ENCODE measurements at places on chromosomes 5 and 9.

DNA sequence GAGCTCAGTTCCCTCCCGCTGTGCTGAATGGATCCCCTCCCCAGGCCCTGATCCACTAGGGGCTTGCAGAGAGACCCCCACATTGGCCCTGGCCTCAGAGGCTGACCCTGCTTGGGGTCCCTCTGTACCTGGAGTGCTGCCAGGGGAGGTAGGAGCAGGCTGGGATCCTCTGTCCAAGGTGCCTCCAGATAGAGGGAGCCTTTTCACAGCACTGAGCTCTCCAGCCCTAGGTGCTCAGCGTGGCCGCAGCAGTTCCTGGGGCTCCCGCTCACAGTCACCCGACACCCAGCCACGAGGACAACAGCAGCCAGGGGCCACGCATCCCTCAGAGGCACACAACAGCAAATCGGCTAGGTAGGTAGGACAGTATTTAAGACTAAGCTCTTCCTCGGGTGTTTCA lies 62.2 kb upstream of the IRX2 start:
- no peak for DNase-seq

DNA sequence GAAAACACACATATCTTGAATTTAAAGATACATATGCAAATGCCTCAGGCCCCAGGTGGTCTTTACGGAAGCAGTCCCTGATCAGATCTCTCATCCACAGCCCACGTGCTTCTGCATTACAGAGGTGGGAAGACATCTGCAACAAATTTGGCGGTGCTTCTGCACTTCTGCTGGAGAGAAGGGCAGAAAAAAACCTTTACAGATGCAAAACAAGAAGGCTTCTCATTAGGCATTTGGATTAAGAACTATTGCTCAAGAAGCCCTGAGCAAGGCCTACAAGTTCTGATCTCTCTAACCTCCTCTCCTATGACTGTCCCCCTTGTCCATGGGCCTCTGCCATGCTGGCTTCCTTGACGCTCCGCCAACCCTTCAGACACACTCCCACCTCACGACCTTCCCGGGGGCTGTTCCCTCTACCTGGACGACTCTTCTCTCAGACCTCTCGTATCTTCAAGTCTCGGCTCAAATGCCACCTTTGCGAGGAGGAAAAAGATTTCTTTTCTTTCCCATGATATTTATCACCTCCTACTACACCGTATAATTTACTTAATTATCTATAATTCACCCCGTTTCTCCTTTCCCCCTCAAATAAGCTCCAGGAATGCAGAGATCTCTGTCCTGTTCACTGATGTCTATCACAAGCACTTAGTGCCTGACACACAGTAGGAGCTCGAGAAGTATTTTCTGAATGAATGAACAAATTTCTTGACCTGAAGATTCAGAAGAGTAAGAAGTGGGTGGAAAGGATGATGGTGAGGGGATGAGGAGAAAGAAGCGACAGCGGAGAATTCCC lies 1.1 kb downstream of the MTMR12 start:
- DNase-seq, result peak; percentile 74

DNA sequence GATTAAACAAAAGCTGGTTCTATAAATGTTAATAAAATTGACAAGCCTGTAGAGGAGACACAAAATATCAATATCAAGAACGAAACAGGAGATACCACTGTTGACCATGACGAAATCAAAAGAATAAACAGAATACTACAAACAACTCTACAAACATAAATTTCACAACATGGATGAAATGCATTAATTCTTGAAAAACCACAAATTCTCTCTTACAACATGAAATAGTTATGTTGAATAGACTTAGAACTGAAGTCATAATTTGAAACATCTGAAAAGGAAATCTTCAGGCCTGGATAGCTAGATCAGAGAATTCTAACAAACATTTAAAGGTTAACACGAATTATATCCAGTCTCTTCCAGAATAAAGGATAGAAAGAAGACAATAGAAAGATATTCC lies 6.9 kb upstream of the SPATA31C1 start:
- no peak for DNase-seq

- no peak for DNase-seq
These were observed 620.2 kb upstream of the DMAC1 start for GRCh38 chr9:8419596-8420275.

- DNase-seq, result peak; percentile 62
These were observed 732 bp upstream of the SMIM15 start for GRCh38 chr5:61162832-61163567.

DNA sequence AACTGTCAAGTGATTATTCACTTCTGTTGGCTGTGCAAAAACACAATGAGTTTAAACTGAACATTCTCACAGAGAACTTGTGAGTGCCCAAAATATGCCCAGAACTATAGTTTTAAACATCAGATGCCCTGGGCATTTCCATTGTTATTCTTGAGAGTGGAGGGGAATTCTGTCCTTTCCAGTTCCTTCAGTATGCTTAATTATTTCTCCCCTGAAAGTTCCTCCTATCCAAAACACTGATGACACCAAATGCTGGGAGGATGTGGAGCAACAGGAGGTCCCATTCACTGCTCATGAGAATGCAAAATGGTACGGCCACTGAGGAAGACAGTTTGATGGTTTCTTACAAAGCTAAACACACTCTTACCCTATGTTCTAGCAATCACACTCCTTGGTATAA lies 55.5 kb downstream of the ROR2 start:
- DNase-seq, result no peak

GRCh38 chr5:127936439-127936972 lies 147.1 kb upstream of the SLC12A2 start:
- DNase-seq, result no peak

DNA sequence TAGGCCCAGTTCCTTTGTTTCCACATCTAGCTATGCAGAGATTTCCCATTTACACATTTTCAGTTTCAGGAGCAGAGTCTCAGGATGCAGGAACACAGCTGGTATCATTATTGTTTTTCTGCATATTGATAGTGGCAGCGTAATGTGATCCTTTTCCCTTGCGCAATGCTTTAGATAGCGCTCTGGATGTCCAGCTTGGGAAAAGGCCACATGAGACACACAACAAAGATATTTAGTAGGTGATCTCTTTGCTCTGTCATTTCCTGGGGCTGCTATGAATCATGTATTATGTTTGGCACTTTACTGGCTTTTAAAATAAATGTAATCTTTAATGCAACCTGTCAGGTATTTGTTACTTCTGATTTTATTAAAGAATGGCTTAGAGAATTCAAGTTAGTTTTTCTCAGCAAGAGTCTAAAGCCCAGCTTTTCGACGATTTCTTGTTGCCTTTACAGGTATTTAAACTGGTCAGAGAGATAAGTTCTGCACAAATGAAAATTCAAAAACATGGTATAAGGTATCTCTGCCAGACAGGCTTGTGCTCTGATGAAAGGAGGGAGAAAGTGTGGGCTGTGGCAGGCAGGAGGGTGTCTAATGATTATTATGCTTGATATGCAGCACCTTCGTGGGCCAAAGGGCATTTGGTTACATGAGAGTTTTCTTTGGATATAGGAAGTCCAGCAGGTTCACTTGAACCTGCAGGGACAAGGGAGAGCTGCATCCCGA lies 42.2 kb downstream of the PTTG1 start:
- no peak for DNase-seq

GRCh38 chr5:32346869-32347268 lies 34.1 kb upstream of the MTMR12 start:
- DNase-seq, result peak; percentile 32

GRCh38 chr9:6552498-6553121 lies 92.9 kb downstream of the GLDC start:
- DNase-seq, result no peak

DNA sequence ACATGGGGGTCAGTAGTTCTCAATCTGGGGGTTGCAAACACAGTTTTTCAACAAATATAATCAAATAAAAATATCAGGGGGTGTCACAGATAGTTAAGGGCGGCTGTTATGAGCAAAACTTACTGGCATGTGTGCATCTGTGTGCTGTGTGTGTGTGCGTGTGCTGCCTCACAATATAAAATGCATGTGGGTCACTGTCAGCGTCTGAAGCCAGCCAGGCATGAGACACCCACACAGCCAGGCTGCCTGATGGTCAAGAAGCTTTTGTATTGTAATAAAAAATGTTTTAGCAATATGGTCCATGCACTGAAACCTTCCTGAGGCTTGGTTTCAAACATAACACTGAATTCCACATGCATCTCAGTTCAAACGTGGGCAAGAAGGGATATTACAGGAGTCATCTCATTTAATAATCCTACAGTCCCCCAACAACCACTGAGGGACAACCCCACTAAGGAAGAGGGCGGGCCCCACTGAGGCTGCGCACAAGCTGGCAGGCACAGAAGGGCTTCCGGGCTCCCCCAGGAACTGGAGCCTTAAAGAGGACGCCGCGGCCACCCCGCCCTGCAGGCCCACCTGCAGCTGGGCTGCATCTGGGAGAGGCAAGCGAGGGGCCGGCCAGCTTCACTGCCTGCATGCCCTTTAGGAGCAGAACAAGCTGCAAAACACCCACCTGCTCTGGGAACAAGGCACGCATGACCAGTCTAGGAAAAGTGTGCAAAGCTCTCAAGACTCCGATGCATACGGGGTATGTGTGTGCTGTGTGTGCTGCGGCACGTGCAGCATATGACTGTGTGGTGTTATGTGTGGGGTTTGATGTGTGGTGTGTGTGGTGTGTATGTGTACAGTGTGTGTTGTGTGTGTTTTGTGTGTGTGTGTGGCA lies 14.1 kb downstream of the SEMA4D start:
- no peak for DNase-seq

DNA sequence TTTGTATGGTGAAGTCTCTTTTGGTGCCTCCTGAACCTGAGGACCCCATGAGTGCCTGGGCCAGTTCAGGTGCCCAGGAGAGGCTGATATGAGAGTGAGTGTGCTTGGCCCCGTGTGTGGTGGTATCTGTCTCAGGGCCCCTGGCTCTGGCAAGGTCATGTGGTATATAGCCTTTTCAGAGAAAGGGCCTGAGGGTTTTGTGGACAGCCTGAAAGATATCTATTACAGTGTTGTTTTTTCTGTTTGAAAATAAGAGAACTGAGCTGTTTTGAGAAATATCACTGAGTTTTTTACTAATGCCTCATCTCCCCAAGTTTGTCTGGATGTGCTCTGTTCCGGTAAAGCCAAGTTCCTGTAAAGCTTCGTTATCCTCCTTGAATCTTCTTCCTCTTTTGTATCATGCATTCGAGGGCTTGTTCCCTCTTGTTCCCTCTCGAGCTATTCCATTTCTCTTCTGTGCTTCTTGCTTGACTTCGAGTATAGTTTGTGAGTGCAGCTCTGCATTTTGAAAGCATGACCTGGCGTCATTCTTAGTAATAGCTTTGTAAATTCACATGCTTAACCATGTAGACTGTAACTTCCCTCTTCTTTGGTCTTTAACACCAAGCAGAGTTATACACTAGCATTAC lies 122.3 kb downstream of the MAST4 start:
- DNase-seq, result no peak

GRCh38 chr5:124176692-124177091 lies 569.7 kb downstream of the ZNF608 start:
- DNase-seq, result peak; percentile 31

- DNase-seq, result no peak
These were observed 143.8 kb upstream of the CCDC152 start for GRCh38 chr5:42612750-42613366.

GRCh38 chr5:154753792-154754191 lies 1.4 kb upstream of the LARP1 start:
- DNase-seq, result peak; percentile 45

DNA sequence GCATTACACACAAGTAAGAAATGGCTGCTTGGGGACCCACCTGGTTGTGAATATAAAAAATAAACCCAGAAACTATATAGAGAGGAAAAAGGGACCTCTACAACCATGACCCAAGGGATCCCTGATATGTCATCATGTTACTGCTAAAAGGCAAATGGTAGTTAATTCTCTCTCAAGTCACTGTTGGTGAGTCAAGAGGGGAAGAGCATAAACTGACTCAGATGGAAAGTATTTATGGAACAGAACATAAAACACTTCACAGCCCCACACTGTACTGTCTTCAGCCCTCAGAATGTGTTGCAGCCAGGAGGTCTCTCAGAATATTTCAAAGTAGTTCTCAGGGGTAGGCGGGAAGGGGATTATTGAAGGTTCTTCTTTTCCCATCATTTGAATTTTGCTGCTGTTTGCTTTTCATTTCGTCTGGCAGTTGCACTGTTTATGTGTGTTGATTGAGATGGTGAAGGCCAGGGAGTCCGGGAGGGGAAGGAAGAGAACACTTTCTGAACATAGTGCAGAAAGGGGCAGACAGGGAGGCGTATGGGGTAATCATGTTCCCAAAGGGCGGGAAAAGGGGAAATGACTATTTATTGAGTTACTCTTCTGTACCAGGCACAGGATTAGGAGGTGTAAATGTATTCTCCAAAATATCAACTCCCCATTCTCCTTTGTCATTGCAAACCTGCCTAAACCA lies 85.5 kb downstream of the TEK start:
- DNase-seq, result peak; percentile 43

DNA sequence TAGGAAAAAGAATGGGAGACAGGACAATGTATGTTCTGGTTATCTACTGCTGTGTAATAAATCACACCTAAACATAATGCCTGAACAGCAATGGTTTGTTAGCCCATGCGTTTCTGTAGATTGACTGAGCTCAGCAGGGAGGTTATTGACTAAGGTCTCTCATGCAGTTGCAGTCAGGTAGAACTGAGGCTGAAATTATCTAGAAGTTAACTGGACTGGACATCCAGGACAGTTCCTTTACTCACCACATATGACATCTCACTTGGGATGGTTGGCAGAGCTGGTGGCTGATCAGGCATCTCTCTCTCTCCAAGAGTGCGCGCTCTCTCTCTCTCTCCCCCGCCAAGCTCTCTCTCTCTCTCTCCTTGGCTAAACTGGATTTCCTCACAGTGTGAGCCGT lies 8.9 kb upstream of the FOXB2 start:
- no peak for DNase-seq

DNA sequence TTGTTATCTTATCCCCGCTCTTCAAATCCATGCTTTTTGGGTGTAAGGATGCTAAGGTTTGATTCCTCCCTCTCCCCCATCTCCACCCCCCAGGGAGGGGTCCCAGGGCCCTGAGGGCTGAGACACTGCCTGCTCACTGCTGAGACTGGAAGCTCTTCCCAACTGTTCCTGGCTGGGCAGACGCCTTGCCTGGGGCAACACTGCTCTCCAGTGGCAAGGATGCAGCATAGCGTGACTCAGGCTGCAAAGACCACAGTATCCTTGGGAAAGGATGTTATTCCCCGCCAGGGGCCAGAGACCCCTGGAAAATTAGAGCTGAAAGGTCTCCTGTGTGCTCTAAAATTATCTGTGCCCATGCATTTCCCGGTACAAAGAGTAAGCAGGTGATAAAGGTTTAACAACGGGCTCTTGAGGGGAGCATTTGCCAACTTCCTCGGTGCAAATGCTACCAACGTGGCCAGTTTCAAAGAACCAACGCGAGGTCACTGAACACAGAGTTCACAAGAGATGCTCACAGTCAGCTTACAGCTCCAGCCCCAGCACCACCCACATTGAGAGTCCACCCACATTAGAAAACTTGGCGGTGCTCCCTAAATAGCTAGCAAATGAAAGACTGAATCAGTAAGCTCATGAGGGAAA lies 271.9 kb downstream of the NSG2 start:
- peak; percentile 83 for DNase-seq

- no peak for DNase-seq
These were observed 110.3 kb upstream of the NFIB start for GRCh38 chr9:14424289-14424688.

DNA sequence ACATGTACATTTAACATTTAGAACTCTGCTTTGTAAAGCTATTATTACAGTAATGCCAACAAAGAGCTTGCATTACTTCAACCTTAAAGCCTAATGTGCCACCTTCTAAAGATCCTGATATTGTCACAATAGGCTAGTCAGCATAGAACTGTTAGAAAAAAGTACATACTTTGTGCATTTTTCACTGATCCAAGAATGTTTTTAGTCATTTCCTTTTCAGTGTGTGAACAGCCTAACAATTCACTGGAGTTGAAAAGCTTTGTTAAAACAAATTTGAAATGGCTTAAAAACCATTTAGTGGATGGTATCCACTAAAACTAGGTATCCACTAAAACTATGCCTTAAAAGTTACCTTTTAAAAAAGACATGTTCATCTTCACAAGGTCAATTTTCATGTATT lies 4.5 kb downstream of the RPS6 start:
- DNase-seq, result no peak
